ENCODE measurements at places on chromosomes 2 and 18. TPM values are rescaled to one million over a fixed set of nuclear protein-coding genes. Genes with fewer than 3 reads are reported as not detected.

Gene CAD
- 58.5 TPM for polyA plus RNA-seq

DNA sequence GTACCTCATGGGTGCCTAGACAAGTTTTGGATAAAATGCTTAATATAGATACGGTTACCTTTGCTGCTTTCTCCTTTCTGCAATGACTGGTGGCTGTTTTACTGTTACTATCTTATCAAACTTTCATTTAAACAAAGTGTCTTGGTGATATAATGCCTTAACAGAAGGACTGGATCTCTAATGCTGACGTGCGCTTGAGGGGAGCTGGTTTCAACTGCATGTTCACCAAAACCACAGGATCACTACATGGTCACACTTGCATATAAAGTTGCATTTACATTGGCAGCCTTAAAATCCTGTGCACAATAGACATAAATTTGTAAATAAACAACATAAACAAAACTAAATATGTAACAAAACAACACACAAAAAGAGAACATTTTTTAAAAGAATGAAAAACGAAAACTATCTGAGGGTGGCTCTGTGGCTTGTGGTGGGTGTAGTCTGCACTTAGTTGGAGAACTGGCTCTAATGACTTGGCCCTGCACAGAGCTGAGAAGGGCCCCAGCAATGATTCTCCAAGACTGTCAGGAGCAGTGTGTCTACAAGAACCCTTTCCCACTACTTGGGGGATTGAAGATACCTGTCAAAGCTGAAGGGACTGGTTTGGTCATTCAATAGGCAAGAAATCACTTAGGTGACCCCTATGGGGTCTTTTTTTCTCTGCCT, 135.5 kb downstream of the UXS1 start:
- DNase-seq: no peak

Gene GATA6
- 7.2 TPM for polyA plus RNA-seq

Gene SEPTIN10
- polyA plus RNA-seq: 97.8 TPM
